ENCODE measurements at places on chromosomes 3 and 15.

DNA sequence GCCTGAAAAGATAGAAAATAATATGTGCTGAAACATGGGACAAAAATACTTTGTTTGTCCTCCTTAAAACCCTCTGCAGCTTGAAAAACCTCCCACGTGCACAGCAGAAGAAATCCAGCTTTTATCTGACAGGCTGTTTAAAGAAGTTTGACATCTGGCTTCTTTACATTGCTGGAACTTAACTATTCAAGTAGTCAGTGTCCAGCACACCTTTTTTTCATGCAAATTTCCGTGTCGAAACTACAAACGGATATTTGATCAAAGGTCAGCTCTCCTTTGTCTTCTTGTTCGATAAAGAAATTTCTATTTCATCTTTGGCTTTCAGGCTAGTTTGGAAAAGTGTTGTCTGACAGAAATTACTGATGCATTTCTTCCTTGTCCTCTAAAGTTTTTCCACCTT, 66.8 kb upstream of the KBTBD8 start:
- no peak for DNase-seq

DNA sequence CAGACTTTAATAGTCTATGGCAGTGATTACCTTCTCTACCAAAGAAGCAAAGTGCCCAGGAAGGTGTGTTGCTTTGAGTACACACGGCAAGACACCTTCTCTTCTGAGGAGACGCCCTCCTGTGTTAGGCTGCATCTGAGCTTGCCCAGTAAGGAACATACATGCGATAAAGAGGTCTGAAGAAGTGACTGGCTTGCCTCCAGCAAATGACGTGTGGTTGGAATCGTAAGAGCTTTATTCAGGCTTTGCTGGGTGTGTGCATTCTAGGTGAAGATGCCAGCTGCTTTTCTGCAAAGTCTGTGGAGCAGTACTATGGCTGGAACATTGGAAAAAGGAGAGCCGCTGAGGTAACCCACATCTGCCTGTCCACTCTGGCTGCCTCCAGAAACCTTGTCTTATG, 22.4 kb downstream of the MAP6D1 start:
- no peak for DNase-seq

- no peak for DNase-seq
Measured at GRCh38 chr3:101172516-101172915, 147.9 kb downstream of the IMPG2 start.

GRCh38 chr3:53242155-53242554, 13.7 kb downstream of the TKT start:
- no peak for DNase-seq

Data from T-helper 1 cell (primary cell).